ENCODE measurements at places on chromosomes 2 and 18.

GRCh38 chr2:16561676-16562075, 104.0 kb downstream of the CYRIA start:
- H3K4me3 ChIP-seq = no peak overlapping the region
- peaks cover 85% of the 10 kb centered on the region for H3K36me3 ChIP-seq
- H3K4me1 ChIP-seq = no peaks in the 10 kb centered on the region
- H3K27ac ChIP-seq = no peak overlapping the region
- DNase-seq = no peak
- no peaks in the 10 kb centered on the region for H3K27me3 ChIP-seq

- H3K27ac ChIP-seq = no peak overlapping the region
- H3K27me3 ChIP-seq = no peaks in the 10 kb centered on the region
- no peak overlapping the region for H3K4me3 ChIP-seq
- no peak for DNase-seq
Observed at GRCh38 chr2:217989221-217989948, 13.4 kb downstream of the TNS1 start.

DNA sequence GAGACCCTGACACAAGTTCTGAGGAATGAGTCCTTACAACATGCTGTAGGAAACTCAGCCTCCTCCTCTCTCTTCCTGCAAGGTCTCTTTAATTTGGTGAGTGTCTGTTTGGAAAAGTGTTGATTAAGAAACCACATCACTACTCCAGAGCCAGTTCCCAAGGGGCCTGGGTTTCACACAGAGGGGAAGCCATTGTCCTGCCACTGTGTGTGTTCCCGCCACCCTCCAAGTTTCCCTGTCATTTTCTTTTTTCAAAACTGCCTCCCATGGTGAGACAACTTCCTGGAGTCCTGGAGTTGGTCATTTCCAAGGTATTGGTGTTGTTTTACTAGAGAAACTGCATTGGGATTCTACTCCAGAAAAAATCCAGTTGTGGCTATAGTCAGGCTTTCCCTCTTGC, 232.0 kb upstream of the PARD3B start:
- no peaks in the 10 kb centered on the region for H3K36me3 ChIP-seq
- DNase-seq = no peak
- H3K4me1 ChIP-seq = no peaks in the 10 kb centered on the region
- H3K27me3 ChIP-seq = no peaks in the 10 kb centered on the region
- no peak overlapping the region for H3K27ac ChIP-seq
- H3K4me3 ChIP-seq = no peak overlapping the region

DNA sequence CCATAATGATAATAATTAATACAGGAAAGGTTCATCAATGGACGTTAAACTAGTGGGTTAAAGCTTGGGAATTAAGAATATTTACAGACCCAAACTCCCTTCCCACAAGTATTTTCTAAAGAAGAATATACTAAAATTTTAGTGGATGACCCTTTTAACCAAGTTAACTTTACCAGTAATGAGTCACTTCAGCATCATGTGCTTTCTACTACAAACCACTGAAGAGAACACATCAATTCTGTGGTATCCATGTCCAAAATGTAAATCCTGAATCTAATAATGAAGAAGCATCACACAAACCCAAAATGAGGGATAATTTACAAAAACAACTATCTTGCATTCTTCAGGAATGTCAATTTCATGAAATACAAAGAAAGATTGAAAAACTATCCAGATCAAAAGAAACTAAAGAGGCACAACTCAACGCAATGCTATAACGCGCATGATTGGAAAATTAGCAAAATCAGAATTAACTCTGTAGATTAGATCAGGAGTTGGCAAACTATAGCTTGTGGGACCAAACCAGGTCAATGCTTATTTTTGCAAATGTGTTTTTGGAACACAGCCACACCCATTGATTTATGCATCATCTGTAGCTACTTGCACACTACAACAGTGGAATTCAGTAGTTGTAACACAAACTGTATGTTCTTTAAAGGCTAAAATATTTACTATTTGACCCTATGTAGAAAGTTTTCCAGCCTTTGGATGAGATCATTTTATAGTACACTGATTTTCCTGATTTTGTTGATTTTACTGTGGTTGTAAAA, 27.5 kb downstream of the COPS8 start:
- no peak for DNase-seq
- H3K36me3 ChIP-seq = no peaks in the 10 kb centered on the region
- H3K27ac ChIP-seq = no peak overlapping the region
- H3K27me3 ChIP-seq = no peaks in the 10 kb centered on the region
- no peaks in the 10 kb centered on the region for H3K4me1 ChIP-seq
- no peak overlapping the region for H3K4me3 ChIP-seq

- no peak overlapping the region for H3K4me3 ChIP-seq
- H3K27ac ChIP-seq = no peak overlapping the region
- no peaks in the 10 kb centered on the region for H3K4me1 ChIP-seq
- DNase-seq = no peak
Observed at GRCh38 chr2:173860566-173860965, 104.6 kb downstream of the SP3 start.

DNA sequence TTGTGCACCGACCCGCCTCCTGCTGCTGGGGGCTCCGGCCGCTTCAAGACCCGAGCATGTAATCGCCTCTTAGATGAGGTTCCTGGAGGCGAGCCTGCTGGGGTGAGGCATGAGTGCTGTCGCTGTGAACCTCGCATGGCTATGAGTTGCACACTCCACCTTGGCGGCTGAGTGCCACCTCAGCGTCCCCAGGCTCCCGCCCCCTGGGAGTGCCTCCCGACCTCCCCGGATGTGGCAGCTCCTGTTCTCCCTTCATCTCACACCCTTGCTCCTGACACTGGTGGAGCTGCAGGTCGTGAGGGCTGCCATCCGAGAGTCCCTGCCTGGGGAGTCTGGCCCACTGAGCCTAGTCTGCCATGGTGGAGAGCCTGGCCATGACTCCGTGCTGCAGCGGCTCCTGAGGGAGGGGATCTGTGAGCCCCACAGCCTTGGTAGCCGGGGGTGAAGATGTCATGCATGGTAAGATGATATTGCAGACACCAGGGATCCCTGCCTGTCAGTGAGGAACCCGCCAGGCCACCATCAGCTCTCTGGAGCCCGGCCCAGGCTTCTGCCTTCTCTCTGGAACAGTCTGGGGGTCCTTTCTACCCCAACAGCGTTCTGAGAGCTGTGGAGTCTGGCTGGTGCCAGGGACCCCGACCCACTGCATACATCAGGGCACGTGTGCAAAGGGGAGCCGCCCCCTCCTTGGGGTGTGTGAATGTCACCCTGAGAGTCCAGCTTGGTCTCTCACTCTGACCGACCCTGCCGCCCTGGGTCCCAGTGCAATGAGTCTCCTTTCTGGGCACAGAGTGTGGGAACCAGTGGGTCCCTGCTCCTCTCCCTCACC, 61.6 kb upstream of the HS6ST1 start:
- no peak overlapping the region for H3K4me3 ChIP-seq
- peaks cover 15% of the 10 kb centered on the region for H3K27me3 ChIP-seq
- no peaks in the 10 kb centered on the region for H3K36me3 ChIP-seq
- DNase-seq = no peak
- H3K4me1 ChIP-seq = peaks cover 22% of the 10 kb centered on the region

DNA sequence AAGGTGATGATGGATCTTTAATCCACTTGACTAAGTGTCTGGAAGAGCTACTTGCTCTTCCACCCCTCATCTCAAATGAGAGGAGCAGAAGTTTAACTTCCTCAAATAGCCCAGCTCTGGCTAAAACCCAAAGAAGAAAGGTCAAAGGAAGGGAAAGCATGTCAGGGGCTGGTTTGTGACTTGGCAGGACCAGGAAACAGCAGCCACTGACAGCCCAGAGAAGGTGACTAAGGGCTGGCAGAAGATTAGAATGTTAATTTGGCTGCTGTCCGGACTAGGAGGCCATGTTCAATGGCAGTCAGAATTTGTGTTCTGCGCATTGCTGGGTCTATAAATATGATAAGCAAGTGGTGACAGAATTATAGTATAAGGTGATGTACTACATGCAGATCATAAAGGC, 386.2 kb downstream of the SETBP1 start:
- H3K27me3 ChIP-seq = no peaks in the 10 kb centered on the region
- H3K36me3 ChIP-seq = peaks cover 2% of the 10 kb centered on the region
- peak; percentile 1 for DNase-seq
- no peak overlapping the region for H3K27ac ChIP-seq

- H3K4me3 ChIP-seq = no peak overlapping the region
- H3K4me1 ChIP-seq = no peaks in the 10 kb centered on the region
Observed at GRCh38 chr18:10412933-10413332, 41.5 kb upstream of the APCDD1 start.

DNA sequence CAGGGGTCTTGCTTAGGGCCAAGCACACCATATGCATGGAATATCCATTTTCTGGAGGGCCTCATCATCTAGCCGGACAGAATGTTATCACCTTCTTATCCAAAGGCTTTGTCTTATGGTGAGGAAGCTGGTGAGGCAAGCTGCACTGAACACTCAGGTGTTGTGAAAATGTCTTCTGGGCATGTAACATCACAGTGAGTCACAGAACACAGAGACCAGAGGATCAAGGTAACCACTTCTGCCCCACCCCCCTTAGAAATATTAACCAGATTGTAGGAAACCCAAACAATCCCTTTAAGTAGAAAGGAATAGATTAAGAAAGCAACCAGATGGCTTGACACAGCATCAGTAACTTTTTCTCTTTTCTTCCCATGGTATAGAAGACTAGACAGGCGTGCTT, 51.1 kb downstream of the MYO5B start:
- no peak overlapping the region for H3K4me3 ChIP-seq
- no peak overlapping the region for H3K27ac ChIP-seq
- no peaks in the 10 kb centered on the region for H3K4me1 ChIP-seq
- DNase-seq = no peak
- no peaks in the 10 kb centered on the region for H3K36me3 ChIP-seq

GRCh38 chr2:25310965-25311864, 30.5 kb downstream of the DNMT3A start:
- H3K4me1 ChIP-seq = peaks cover 67% of the 10 kb centered on the region
- DNase-seq = no peak
- no peak overlapping the region for H3K4me3 ChIP-seq
- peaks cover 17% of the 10 kb centered on the region for H3K36me3 ChIP-seq
- H3K27me3 ChIP-seq = no peaks in the 10 kb centered on the region

DNA sequence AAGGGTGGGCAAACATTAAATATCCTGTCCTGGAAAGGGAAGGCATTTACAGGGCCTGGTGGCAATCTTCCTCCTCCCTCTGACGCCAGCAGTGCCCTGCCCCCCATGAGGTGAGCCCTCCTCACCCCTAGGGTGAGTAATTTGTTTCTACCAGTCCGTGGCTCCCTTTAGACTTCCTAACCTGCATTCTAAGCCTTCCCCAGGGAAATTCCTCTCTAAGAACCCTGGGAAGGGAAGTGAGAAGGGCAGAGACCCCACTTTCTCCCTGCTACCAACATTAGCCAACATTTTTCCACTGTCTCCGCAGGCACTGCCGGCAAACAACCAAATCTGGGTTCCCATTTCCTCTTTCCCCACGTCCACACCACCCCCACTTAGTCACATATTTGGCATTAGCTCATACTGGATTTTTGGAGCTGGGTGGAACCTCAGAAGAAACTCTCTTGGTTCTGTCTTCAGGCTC, 69.3 kb downstream of the NRP2 start:
- no peaks in the 10 kb centered on the region for H3K36me3 ChIP-seq
- no peak overlapping the region for H3K4me3 ChIP-seq
- no peaks in the 10 kb centered on the region for H3K27me3 ChIP-seq
- no peak overlapping the region for H3K27ac ChIP-seq
- no peaks in the 10 kb centered on the region for H3K4me1 ChIP-seq

GRCh38 chr18:62964432-62964831, 249.1 kb downstream of the PHLPP1 start:
- no peaks in the 10 kb centered on the region for H3K4me1 ChIP-seq
- H3K36me3 ChIP-seq = peaks cover 3% of the 10 kb centered on the region
- no peak overlapping the region for H3K4me3 ChIP-seq
- no peak overlapping the region for H3K27ac ChIP-seq
- H3K27me3 ChIP-seq = no peaks in the 10 kb centered on the region

GRCh38 chr18:62710417-62710816, 4.9 kb upstream of the PHLPP1 start:
- peaks cover 5% of the 10 kb centered on the region for H3K4me1 ChIP-seq
- H3K4me3 ChIP-seq = no peak overlapping the region
- H3K27me3 ChIP-seq = no peaks in the 10 kb centered on the region
- H3K36me3 ChIP-seq = no peaks in the 10 kb centered on the region
- H3K27ac ChIP-seq = no peak overlapping the region

DNA sequence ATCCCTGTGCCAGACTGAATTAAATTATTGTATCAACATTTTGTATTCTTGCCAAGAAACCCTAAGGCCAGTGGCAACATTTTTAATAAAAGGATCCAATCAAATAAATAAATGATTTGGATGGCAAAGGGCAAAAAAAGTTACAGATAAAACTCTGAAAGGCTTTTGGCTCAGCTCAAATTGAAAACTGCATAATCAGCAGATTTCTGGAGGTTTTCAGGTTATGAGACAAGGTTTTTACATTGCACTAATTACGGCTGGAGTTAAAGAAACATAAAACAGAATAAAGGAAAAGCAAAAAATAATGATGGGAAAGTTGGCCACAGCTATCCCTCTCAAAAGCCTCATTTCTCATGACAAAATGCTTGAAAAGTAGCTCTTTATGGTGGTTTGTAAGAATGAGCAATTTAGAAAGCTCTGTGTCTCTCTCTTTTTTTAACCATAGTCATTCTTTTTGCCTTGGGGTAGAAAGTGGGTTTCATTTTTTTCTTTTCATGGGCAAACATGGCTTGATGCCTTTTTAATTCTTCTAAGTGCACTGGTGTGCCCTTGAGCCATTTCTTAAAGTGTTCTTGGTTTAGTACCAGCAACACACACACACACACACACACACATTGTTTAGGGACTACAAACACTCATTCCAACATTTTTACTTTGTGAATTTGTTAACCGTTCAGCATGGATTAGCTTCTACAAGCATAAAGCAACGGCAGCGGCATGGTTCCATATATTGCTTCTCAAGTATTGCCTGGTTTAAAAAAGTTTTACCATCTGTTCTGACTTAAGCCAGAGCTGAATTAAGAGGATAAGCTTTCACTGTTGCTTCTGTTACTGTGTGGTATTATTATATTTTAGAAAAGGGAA, 747.1 kb upstream of the FSHR start:
- H3K4me1 ChIP-seq = no peaks in the 10 kb centered on the region
- H3K36me3 ChIP-seq = no peaks in the 10 kb centered on the region
- H3K27me3 ChIP-seq = no peaks in the 10 kb centered on the region
- no peak for DNase-seq

- no peak overlapping the region for H3K27ac ChIP-seq
- H3K27me3 ChIP-seq = no peaks in the 10 kb centered on the region
- no peak for DNase-seq
- no peaks in the 10 kb centered on the region for H3K4me1 ChIP-seq
- no peak overlapping the region for H3K4me3 ChIP-seq
Observed at GRCh38 chr2:160252278-160252887, 52.3 kb upstream of the ITGB6 start.

GRCh38 chr2:21559351-21559750, 435.6 kb downstream of the TDRD15 start:
- H3K4me1 ChIP-seq = no peaks in the 10 kb centered on the region
- H3K27me3 ChIP-seq = no peaks in the 10 kb centered on the region
- no peak overlapping the region for H3K27ac ChIP-seq
- no peak overlapping the region for H3K4me3 ChIP-seq
- H3K36me3 ChIP-seq = no peaks in the 10 kb centered on the region
- no peak for DNase-seq
